Activated naive CD4-positive, alpha-beta T cell (primary cell): ENCODE measurements at places on chromosomes 12 and 14.

GRCh38 chr12:118359541-118359915, 13.2 kb downstream of the TAOK3 start:
- DNase-seq = no peak

- DNase-seq = peak; percentile 31
Measured at GRCh38 chr14:105093038-105093430, 27.8 kb upstream of the GPR132 start.

DNA sequence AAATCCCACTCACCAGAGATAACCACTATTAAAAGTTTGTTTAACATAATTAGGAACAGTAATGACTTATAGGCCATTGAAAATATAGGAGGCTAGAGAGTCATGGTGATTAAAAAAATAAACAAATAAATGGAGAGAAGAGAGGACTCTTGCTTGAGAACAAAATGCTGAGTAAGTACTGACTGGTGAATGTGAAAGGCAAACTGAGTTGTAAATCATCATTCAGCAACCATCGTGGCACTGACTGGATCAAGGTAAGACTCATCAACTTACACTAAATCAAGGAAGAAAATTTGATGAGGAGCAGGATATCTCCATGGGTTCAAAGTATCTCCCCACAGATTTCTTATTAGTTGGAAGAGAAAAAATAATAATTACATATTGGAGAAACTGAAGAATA, 14.1 kb upstream of the YBX3 start:
- no peak for DNase-seq

DNA sequence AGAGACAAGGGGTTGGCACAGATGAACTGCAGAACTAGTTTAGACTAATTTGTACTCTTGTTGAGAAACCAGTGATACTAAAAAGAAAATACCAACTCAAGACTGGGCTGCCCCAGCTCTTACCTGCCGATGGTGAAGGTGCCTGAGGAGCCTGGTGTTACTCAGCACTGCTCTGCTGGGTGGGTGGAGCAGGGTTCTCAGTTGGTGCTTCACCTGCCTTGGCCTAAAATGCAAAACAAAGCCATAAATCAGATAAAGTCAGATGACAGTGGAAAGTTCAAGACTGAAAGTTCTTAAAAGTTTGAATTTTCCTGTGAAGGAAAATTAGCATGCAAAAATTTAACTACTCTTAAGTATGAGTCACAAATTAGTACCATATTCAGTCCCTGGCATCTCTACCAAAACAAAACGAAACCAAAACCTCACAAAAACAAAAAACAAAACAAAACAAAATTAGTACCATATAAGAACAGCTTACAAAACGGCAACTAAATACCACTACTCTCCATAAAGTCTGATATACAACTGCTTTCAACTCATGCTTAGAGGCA, 21.9 kb downstream of the YBX3 start:
- no peak for DNase-seq

DNA sequence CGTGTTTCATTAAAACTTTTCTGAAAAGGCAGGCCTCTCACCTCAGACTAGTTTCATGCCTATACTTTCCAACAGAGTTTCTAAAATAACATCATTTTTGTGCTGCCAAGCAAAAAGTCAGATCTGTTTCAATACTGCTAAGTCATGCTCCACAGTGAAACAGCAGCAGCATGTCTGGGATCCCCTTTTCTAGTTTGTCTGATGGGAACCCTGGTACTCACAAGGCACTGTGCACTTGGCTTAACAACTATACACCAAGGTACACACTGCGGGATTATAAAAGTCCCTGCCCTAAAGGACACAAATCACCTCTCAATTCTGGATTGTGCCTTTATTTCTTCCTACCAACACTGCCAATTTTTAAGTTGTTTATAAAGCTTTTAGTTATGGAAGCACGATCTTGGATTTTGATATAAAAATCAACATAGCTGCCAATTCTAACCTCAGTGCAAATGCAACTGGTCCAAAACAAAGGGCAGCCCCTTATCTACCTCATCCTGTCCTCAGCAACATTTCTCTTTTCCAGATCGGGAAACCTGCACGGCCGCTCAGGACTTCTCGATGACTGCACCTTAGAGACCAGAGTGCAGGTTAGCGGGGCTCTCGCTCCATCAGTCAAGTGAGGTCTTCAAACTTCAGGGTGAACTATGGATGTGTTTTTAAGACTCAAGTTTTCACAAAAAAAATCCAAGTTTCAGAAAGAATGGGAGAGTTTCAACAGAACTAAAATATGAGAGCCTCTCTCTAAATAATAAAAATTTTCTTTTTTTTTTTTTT, 1.7 kb upstream of the EIF5 start:
- no peak for DNase-seq

GRCh38 chr12:121295746-121296617, 527 bp downstream of the CAMKK2 start:
- peak; percentile 43 for DNase-seq

- no peak for DNase-seq
Measured at GRCh38 chr14:33026850-33027430, 88.3 kb downstream of the NPAS3 start.

DNA sequence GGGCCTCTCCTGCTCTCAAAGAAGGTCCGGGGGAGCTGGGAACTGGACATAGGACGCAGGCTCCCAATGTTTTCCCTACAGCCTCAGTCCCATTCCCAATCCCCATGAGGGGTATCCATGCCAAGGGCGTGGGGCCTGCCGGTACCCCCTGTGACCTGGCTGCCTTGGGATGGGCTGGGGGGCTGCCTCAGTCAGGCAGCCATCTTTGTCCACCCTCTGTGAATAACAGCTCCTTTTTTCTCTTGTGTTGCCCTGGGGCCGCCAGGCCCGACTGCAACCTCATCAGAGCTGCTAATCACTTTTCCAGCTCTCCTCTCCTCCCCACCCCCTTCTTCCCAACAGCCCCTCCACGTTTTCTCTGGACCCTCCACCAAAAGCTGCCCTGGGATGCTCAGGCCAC, 11.2 kb downstream of the FIGNL2 start:
- DNase-seq = no peak
